Activated CD8-positive, alpha-beta memory T cell treated with anti-CD3 and anti-CD28 coated beads for 48 hours (primary cell): ENCODE measurements at places on chromosomes 5 and 9.

- DNase-seq: no peak
Measured at GRCh38 chr5:65125591-65126541, 355.9 kb downstream of the ADAMTS6 start.

DNA sequence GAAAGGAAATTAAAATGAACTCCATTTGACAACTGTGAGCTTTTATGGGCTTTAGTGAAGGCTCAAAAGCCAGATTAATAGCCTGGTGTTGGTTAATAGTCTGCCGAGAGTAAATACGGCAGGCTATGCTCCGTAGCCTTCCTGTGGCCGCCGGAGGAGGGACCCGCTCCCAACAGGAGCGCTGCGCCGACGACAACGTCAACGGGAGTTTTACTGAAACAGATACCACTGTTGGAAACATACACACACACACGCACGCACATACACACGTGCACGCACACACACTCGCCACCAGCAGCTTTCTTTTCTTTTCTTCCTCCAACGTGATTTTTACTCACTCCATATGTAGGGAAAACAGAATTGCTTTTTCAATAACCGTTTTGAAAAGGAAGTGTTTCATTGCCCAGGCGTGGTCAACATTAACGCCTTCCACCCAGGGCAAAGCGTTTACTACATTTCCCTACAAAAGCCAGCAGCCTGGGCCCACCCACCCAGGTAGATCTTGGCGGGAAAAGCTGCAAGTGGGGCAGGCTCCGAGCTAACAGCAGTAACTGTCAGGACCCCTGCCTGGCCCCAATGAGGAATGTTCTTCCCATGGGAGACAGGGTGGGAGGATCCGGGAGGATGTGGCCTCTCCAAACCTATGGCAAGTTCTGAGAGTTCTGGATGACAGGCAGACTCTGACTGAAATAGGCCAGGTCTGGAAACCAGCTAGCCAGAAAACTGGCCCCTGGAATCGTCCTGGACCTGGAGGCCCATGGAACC, 72.3 kb downstream of the PAX5 start:
- DNase-seq: no peak

GRCh38 chr9:129832982-129833381, 2.1 kb downstream of the C9orf78 start:
- DNase-seq: no peak

- DNase-seq: peak; percentile 1
Measured at GRCh38 chr9:19102181-19102630, 498 bp downstream of the HAUS6 start.

- no peak for DNase-seq
Measured at GRCh38 chr9:602716-603115, 238.8 kb upstream of the DMRT1 start.

DNA sequence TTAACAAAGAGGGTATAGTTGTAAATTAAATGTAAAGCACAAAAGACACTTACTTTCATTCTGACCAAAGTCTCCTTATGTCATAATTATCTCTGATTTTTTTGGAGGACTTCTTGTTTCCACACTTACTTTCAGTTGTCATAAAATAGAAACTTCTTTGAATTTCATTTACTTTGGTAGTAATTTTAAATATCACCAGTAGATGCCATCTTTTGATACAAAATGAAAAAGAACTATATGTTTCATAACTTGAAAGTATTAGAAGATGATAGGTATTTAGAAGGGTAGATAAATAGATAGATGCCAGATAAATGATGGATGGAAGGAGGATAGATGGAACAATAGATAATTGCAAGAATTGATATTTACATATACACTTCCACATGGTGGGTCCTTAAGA, 1865.3 kb upstream of the CDH9 start:
- DNase-seq: no peak

DNA sequence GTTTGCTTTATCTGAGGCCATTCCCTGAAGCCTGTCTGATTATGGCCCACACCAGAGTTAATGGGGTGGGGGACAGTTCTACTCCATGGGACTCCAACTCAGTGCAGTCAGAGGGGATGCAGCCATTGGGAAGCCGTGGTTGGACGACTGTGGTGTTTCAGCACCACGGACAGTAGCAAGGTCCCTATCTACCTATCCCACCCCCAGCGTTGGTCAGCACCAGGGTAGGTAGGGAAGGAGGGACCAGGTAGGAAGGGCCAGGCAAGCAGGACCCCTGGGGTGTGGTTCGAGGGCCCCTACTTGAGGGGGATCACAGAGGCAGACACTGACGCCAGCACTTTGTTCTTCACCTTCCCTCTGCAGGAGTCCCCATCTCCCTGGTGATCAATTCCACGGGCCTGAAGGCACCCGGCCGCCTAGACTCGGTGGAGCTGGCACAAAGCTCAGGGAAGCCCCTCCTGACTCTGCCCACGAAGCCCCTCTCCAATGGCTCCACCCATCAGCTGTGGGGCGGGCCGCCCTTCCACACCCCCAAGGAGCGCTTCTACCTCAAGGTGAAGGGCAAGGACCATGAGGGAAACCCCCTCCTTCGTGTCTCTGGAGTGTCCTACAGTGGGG, 33.2 kb downstream of the HMCN2 start:
- DNase-seq: no peak

DNA sequence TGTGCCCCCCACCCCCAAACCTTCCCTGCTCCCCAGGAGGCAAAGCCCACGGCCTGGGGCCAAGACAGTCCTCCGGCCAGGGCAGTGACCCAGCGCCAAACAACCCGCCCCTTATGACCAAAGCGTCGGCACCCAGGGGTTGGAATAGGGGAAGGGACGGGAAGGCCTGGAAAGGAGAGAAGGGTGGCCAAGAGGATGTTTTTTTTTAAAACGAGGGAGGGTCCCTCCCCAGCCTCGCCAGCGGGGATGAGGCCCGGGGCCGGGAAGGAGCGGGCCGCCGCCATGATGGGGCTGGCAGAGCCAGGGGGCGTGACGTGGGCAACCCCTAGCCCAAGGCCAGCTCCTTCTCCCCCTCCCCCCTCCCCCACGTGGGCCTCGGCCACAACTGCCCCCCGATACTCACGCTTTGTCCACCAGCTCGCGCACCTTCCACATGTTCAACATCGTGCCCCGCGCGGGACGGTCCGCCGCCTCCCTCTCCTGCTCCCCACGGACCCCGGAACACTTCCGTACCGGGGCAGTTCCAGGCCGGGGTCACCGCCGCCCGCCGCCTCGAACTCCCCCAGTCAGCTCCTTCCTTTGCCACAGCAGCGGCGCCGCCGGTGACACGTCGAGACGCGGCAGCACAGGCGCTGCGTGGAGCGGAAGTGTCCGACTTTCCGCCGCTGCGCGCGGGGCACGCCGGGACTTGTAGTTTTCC, at the start of gene CLINT1:
CLINT1 (minus strand) TSS at position 619 of the 700 bp plus-strand sequence; CDS start at position 444, 175 bp downstream.
- DNase-seq: peak; percentile 74

GRCh38 chr5:2006971-2007291, 124.2 kb upstream of the IRX4 start:
- DNase-seq: no peak

DNA sequence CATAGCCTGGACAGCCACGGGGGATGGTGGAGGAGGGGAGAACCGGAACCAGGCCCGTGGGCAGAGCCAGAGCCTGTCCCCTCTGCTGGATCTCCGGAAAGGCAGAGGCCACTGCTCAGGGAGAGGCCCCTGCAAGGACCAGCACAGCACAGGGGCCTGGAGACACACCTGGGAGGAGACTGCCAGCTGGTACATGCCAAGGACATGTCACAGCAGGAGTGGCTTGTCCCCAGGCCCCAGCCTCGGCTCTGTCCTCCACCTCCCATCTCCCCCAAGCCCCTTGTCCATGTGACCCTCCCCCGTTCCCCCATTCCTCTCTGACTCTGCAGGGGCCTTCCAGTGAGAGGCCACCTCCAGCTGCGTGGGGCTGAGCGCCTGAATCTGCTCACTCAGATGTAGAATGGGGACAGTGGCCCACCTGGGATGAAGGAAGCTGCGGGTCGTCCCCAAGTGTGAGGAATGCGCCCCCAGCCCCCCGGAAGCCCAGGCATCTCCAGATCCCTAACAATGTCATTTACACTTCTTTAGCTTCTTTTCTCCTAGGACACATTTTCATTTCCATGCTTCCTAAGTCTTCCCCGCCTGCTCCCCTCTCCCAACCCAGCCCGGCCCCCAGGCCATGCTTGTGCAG, 349.6 kb upstream of the IRX2 start:
- no peak for DNase-seq

GRCh38 chr5:135447298-135447929, at the start of gene DCANP1:
DCANP1 (minus strand) TSS chr5:135447348; CDS start chr5:135447108, 240 bp downstream.
- no peak for DNase-seq
